ENCODE measurements at places on chromosomes 6 and 20.
A peak's percentile ranks its signal among the peaks of the same experiment; 100 is the strongest.

- DNase-seq: no peak
Measured at GRCh38 chr6:91082311-91082832, 495.5 kb upstream of the MAP3K7 start.

GRCh38 chr20:3744037-3744436 is 11.6 kb downstream of the HSPA12B start:
- DNase-seq: no peak

- no peak for DNase-seq
Measured at GRCh38 chr6:103872233-103872632, 987.5 kb downstream of the HACE1 start.

DNA sequence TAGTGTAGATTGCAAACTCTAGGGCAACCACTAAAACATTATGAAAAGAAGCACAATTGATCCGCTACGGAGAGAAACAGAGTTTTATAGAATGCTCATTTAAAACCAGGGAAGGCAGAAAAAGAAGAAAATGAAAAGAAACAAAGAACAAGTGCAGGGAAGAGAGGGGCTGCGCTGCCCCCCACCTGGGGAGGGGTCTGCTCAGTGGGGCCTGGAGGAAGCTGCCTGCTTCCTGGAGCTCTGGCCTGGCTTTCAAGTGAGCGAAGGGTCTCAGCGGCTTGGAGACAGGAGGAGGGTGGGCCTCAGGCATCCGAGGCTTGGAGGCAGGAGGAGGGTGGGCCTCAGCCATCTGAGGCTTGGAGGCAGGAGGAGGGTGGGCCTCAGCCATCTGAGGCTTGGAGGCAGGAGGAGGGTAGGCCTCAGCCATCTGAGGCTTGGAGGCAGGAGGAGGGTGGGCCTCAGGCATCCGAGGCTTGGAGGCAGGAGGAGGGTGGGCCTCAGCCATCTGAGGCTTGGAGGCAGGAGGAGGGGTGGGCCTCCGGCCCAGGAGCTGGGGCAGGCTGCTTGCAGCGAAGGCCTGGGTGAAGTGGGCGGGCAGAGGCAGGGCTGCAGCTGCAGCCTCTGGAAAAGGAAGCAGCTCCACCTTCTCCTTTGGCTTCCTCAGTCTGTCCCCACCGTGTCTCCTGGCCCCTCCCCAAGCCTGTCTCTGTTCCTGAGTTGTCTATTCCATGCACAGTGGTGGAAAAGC is 406.3 kb downstream of the TAF4 start:
- no peak for DNase-seq

- no peak for DNase-seq
Measured at GRCh38 chr6:132405143-132405915, 4.1 kb upstream of the MOXD1 start.

DNA sequence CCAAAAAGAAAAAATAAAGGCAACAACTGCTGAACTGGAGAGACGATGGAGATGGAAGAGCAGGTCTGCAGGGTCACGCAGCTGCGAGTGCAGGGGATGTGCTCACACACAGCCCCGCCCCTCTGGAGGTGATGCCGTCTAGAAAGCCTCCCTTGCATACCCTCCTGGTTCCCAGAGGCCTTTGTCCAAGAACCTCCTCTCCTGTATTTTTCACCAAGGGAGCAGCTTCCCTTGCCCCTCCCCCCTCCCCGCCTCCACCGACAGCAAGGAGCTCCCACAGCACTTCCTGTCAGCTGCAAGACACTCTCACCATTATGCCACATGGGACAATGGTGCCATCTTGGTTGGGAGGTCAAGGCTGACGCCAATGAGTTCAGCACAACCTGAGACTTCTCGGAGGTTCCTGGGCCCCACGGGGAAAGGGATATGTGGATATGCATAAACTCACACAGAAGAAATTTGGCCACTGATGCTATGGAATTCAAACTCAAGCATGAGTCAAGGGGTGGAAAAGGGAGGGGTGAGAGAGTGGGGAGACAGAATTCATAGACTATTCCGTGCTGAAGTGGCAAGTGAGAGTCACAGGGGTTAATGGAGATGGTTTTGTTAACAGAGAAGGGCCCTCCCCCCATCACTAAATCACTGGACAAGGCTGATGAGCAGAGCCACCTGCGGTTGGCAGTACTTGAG is 132.9 kb downstream of the SCML4 start:
- DNase-seq: no peak

DNA sequence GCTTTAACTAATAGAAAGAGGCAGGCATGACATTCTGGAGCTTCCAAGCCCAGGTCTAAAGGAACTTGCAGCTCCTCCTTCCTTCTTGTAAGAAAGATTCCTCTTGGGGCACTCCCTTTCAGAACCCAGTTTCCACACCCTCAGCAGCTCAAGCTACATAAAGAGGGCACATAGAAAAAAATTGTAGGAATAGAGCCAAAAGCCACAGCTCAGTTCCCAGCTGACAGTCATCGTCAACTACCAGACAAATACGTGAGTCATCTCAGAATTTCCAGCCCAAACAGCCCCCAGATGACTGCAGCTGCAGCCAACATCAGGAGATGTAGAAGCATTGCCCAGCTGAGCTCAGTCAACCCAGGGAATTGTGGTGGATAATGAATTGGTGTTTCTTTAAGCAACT is 349.8 kb upstream of the ARID1B start:
- DNase-seq: no peak

- DNase-seq: no peak
Measured at GRCh38 chr6:167711211-167711610, 115.5 kb upstream of the AFDN start.

GRCh38 chr6:77106992-77107391 is 356.3 kb downstream of the HTR1B start:
- no peak for DNase-seq

GRCh38 chr20:62449951-62450691 is 22.8 kb upstream of the RBBP8NL start:
- no peak for DNase-seq

DNA sequence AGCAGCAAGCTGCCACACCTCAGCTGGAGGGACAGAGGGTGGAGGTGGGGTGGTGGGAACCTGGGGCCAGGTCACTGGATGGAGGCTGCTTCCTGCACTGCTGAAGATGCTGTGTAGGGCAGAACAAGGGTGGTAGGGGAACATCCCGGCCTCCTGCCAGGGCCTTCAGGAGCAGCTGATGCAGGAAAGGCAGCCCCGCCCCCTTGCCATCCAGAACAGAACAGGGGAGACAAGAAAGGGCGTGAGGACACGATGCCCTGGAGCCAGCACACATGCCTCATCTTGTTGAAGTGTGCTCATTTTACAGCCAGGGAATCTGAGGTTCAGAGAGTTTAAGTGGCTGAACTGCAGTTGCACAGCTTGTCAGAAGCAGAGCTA is 43.1 kb upstream of the PHACTR3 start:
- no peak for DNase-seq

- DNase-seq: no peak
Measured at GRCh38 chr6:160141001-160141726, 19.5 kb downstream of the SLC22A1 start.

DNA sequence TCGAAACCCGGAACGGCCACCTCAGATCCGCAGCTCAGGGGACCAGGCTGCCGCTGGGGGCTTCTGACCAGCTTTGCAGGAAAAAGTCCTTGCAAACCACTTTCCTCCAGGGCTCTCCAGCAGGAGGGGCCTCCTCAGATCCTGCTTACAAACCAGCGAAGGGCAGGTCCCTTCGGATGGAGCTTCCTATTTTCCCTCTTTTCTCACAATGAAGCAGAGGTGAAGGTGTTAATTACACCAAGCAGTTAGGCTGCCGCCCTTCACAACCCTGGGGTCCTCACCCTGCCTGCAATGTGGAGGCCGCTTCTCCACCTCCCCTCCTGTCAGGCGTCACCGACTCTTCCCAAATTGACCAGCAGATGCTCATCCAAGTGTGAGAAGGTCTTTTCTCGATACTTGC is 5.7 kb downstream of the ARHGAP40 start:
- no peak for DNase-seq

- DNase-seq: no peak
Measured at GRCh38 chr20:6914986-6915385, 147.5 kb downstream of the BMP2 start.

GRCh38 chr6:24009319-24009718 is 116.7 kb upstream of the NRSN1 start:
- DNase-seq: no peak

- DNase-seq: no peak
Measured at GRCh38 chr6:84033523-84034451, at the start of gene MRAP2. MRAP2 (plus strand) TSS chr6:84033772; CDS start chr6:84055319, 21,547 bp downstream.

DNA sequence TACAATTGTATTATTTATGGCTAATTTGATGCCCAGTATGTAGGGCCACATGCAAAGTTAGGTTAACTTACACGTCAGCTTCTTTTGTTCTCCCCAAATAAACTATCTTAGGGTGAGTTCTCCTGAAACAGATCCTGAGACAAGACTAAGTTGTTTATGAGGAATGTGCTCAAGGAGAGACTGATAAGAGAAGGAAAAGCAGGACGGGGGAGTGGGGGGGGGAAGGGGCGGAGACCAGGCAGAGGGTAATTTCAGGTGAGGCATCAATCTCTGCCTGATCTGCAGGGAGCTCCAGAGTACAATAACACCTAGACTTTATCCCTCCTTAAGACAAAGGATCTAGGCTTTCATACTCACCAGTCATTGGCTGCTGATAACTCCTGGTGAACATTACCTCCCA is 220.6 kb upstream of the BTBD3 start:
- no peak for DNase-seq

- no peak for DNase-seq
Measured at GRCh38 chr6:166565084-166565967, 21.2 kb downstream of the RAMACL start.

DNA sequence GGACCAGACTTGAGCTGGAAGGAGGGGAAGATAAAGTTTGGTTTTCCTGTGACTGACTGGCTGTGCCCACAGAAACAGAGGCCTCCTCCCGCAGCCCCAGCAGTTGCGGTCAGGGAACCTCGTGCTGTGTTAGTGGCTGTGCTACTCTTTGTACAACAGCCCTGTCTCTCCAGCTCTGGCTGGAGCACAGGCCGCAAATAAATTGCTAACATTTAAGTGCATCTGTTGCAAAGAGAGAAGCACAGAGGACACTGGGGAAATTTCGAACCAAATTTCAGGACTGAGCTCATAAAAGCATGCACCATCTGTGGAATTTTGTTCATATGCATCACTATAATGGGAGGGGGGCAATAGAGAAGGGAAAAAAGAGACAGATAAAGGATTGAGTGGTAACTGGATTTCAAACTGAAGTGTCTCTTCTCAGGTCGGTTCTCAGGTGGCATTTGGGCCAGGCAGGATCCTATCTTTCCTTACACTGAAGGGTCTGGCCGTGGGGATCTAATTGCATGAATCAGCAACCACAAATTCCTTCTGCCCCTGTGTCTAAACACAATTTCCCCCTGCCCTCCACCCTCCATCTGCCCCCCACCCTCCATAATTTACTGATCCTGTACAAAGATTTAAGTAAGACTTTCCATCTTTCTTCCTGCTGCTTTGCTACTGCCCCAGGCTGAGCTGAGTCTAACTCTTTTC is 88.9 kb upstream of the ATXN1 start:
- no peak for DNase-seq

GRCh38 chr6:45986746-45987274 is 28.9 kb downstream of the CLIC5 start:
- DNase-seq: no peak

GRCh38 chr20:44052166-44052565 is 134.8 kb downstream of the JPH2 start:
- DNase-seq: no peak

- no peak for DNase-seq
Measured at GRCh38 chr6:100237821-100238220, 226.9 kb downstream of the SIM1 start.

DNA sequence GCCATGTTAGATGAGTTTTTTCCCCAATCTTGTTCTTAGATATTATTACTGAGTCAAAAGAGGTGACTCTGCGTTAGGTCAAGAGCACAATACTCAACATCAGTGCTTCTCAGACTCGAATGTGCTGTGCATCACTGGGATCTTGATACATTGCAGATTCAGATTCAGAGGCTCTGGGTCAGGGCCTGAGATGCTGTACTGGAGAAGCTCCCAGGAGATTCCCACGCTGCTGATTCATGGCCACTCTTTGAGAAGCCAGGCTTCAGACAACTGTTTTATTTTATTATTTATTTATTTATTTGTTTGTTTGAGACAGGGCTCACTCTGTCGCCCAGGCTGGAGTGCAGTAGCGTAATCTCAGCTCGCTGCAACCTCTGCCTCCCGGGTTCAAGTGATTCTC is 41.4 kb upstream of the ARID1B start:
- no peak for DNase-seq

DNA sequence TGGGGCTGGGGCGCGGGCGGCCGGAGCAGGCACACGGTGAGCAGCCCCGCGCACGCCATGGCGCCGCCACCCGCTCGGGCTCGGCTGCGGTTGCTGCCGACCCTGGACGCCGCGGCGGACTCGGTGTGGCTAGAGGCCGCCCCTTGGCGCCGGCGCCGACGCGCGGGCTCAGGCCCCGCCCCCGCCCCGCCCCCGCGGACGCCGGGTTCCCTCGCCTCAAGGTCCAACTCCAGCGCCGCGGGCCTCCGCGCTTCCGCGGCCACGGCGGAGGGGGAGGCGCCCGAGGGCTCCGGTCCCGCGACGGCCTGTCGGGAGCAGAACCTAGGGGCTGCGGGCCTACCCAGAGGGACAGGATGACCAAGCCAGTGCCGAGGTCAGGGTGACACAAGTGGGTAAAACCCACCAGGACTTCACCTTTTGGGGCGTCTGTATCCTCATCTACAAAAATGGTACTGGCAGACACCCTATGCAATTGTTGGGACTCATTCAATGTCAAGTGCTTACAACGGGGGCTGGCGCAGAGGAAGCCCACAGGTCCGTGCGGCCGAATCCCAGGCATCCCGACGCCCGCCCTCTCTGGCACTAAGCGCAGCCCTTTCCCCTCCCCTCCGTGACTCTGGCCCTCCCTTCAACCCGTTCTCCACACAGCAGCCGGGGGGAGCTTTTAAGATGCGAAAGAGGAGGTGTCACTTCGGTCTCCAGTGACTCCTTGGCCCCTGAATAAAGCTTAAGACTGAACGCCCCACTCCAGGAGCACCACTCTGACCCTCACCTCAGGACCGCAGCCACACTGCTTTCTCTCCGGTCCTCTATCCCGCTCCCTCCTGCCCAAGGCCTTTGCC is at the start of gene NECAB3:
Gene NECAB3 (minus strand): TSS at position 135 of the 842 bp plus-strand sequence. CDS start 76 bp downstream, at position 59.
- DNase-seq: peak; percentile 52

DNA sequence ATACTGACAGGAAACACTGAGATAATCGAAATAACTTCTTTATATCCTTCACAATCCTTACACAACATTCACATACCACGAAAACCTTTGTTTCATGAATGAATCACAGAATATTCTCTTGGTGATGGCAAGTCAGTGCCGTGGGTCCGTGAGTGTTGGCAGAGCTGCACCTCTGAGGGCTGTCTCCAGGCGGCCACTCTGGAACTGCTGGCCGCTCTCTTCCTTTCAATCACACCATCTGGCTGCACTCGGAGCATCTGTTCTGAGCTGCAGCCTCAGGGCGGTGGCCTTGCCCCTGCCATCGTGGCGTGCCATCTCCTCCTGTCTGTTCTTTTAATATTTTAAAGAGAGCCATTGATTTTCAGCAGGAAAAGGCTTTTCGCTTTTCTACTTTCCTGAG is 129.4 kb upstream of the AFDN start:
- no peak for DNase-seq

- no peak for DNase-seq
Measured at GRCh38 chr20:62846166-62846890, 15.3 kb downstream of the TCFL5 start.
